ENCODE measurements at places on chromosomes 2 and 18.

DNA sequence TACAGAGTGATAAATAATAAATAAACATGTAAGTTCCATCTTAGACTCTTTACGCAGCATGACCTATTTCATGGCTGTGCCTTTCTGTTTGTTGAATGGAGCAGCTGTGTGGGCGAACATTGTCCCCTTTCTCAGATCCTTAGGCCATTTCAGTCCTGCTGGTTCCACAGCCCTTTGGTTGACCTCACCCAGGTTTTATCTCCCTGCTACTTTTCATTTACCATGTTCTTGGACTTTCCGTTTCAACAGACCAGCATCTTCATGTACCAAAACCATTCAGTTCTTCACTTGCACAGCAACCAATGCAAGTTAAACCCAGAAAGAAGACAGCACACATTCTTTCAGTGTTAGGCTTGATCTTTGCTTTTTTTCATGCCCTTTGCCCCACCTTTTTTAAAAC, 83.8 kb downstream of the XRCC5 start:
- no peak for DNase-seq

DNA sequence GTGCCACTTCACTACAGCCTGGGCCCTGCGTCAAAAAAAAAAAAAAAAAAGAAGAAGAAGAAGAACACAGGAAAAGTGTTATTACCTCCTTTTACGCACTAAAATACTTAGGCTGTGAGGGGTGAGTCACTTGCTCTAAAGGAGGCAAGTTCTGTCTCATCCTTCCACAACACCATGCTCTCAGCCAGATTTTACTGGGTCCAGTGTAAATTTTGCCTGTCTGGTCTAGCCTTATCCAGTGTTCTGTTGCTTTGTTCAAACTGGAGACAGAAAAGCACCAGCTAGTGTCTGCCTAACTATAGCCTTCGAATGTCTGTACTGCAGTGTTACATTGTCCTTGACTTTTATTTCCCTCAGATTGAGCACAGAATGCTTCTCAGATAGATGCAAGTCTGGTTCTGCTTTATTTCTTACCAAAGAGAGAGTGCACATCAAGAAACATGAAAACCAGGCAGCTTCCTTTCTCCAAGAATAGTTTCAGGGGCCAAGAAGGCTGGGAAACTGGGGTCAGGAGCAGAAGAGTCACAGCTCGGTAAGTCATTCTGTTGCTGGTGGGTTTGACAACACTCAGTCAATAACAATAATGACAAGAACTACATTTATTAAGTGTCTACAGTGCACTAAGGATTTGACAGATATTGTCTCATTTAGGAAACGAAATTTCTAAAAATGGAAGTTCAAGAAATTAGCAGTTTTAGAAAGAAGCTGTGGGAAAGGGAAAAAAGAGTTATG, 3.1 kb upstream of the MSGN1 start:
- no peak for DNase-seq

DNA sequence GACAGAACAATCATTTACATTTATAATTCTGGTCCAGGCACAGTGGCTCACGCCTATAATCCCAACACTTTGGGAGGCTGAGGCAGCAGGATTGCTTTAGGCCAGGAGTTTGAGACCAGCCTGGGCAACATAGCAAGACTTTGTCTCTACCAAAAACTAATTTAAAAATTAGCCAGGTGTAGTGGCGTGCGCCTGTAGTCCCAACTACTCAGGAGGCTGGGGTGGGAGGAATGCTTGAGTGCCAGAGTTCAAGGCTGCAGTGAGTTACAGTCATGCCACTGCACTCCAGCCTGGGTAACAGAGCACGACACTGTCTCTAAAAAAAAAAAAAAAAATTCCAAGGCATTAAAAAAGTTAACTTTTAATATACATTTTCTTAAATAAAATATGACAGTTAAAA, 88.1 kb downstream of the PLEKHM3 start:
- DNase-seq: no peak

- no peak for DNase-seq
Measured at GRCh38 chr2:106147665-106148064, 46.4 kb downstream of the UXS1 start.

- no peak for DNase-seq
Measured at GRCh38 chr2:206217743-206218142, 56.7 kb upstream of the ZDBF2 start.

- no peak for DNase-seq
Measured at GRCh38 chr2:6203291-6203959, 511.2 kb downstream of the SOX11 start.

DNA sequence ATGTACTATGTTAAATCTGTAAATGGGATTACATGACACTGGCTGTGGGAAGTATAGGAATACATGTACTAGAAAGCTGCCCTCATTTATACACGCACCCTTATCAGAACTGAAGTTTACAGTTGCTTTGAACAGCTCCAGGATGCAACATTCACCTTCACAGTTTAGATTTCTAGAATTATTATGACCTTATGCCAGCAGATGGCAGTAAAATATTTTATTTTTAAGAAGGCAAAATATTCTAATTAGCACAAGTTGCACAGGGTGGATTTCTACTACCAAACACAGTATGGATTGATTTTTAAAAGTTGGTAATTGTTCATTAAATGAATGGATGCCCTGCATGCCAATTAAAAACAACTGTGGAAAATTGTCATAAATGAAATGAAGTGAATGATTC, 670.4 kb downstream of the KCNJ3 start:
- no peak for DNase-seq

DNA sequence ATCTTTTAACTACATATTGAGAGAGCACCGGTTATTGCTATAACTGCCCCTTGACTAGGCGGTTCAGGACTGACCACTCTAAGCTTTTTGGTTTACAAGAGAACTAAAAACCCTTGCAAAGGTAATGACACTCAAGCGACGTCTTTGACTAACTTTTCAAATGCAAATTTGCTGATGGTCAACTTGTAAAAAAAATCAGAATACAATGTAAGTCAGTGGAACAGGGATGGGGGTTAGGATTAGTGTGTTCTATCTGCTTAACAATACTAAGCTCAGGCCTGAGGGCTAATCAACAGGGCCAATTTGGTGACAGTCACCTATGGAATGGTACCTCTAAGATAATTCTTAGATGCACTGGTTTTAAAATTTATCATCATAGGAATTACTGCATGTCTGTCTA, 57.1 kb downstream of the ZAP70 start:
- no peak for DNase-seq

- no peak for DNase-seq
Measured at GRCh38 chr18:8894823-8895222, 189.5 kb downstream of the MTCL1 start.

DNA sequence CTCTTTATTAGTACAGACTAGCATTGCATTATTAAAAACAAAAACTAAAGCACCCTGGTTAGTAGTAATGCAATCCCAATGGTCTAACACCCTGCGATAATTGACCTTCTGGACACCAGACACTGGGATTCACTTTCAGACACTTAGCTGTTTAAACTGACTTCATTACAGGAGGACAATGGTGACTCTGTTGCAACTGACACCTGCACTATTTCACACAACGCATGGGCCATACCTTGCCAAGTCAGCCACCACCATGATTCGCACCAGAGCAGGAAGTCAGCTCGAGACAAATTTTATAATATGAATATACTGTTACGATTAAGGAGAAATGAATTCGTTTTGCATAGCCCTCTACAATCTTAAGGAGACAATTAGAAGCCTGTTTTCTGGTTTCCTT, 150.7 kb downstream of the MEIS1 start:
- DNase-seq: no peak

DNA sequence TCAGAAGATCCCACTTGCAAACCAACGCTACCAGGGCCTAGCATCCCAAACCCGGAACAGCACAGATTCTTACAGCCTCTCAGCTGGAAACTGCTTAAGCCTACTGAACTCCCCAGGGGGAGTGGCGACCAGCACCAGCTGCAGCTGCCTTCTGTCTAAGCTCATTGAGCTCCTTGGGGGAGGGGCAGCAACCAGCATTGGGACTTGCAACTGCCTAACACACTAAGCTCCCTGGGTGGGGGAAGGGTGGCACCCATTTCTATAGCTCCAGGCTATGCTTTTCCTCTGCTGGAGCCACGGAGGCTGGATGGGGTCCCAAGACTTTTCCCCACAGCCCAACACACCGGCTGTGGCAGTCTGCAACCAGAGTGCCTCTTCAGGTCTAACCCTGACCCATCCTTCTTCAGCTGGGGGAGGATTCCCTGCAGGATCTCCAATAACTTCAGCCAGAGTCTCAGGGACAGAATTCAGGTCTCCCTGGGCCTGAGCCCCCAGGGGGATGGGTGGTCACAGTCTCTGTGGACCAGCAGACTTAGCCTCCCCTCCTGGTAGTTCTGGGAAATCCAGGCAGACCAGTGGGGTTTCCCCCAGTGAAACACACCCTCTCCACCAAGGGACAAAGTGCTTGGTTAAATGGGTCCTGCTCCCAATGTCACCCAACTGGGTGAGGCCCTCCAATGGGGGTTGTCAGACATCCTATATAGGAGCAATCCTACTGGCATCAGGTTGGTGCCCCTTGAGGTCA, 45.9 kb upstream of the ITGA4 start:
- DNase-seq: no peak

DNA sequence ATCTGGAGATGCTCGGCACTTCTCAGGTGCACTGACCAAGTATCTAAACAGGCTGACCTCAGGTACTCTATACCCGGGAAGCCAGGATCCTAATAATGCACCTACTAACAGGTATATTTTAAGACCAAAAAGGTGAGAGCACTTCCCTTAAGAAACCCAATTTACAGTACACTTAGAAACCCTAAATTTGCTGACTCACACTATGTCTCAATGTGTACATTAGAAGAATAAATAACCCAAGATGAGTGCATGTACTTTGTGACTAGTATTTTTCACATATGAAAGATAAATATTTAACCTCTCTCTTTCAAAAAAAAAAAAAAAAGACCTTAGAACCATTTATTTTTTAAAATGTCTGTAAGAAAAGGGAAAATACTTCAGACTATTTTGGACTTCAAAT, 118.8 kb downstream of the ZNF516 start:
- DNase-seq: no peak

- no peak for DNase-seq
Measured at GRCh38 chr18:40939656-40940515, 1015.1 kb upstream of the PIK3C3 start.

DNA sequence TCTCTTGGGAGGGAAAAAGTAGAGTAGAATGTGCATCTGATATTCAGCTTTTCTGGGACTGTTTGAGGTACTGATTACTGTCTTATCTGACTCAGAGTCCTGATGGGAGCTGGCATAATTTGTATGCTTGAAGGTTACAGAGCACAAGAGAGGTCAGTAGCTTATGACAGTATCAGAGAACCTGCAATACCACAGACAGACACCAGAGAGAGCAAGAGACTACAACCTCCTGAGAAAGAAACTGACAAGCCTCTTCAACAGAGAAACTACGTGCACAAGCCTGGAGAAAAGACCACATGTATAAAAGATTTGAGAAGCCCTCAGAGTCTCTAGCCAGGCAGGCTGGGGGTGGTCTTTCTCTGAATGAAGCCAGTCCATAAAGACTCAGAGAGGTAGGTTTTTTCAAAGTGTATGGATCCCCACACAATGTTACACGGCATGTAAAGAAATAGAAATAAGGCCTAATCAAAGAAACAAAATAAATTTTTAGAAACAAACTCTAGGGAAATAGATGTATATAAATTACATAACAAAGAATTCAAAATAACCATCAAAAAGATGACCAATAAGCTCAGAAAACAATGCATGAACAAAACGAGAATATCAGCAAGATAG, 568.3 kb downstream of the LRRTM4 start:
- DNase-seq: no peak

DNA sequence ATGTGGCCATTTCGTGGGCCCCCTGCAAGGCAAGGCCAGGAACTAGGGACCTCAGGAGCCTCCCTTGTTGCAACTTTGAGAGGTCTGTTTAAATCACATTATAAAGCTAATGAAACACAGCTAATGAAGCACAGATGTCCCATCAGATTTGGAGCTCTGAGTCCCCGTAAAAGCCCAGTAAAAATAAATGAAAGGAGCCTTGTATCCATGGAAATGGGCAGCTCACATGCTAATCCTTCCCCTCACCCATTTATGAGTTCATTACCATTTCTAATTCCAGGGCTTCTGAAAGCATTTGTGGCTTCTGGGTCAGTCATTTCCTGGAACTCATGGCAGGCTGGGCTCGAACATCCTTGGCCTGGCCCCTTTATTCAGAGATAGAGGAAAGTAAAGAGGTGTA, 274.8 kb downstream of the SS18 start:
- no peak for DNase-seq

- DNase-seq: no peak
Measured at GRCh38 chr2:75932996-75933395, 222.3 kb upstream of the GCFC2 start.

DNA sequence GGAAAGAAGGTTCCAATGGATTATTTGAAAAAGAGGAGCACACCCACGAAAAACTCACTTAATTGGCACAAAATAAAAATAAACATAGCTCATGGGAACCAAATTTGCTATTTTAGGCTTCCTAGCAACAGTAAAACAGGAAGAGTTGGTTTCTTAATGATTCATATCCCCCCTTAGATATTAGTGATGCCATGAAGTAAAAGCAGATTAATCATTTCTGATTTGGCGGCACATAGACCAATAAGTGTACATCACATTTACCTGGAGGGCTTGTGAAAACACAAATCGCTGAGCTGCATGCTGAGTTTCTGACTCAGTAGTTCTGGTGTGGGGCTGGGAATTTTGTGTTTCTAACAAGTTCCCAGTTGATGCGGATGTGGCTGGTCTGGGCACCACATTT, 260.4 kb downstream of the SLC4A3 start:
- no peak for DNase-seq

- no peak for DNase-seq
Measured at GRCh38 chr2:142880279-142880678, 2.8 kb downstream of the KYNU start.

DNA sequence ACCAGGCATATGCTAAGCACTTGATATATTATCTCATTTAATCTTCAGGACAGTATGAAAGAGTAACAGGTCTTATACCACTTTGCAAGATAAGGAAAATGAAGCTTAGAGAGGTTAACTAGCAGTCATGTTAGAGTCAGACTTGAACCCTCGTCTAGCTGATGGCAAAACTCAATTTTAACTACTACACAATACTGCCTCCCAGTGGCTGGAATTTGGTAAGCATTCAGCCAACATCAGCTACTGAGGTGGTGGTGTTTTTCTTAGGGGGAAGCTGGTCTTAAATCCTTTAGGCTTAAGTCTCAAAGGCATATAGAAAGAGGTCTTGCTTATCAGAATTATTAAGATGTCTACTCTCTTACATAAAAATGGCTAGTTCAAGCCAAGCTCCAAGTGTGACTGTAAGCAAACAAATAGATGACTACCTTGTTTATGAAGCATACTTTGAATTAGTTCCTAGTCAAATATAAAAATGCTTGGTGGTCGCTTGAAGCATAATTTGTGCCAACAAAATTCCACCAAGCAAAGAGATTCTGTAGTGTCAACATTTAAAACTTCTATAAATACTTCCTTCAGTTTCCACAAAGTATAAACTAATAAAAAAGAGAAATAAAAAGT, 325.4 kb upstream of the FIGN start:
- DNase-seq: no peak

GRCh38 chr2:67616749-67617148, 219.6 kb downstream of the ETAA1 start:
- DNase-seq: no peak

Data from activated T-helper 1 cell treated with anti-CD3 and anti-CD28 coated beads, Interleukin-2, amount 50 U/mL, for 16 hours (primary cell).